Activated CD8-positive, alpha-beta memory T cell treated with anti-CD3 and anti-CD28 coated beads for 1 hour (primary cell): ENCODE measurements at places on chromosomes 12 and 14.

DNA sequence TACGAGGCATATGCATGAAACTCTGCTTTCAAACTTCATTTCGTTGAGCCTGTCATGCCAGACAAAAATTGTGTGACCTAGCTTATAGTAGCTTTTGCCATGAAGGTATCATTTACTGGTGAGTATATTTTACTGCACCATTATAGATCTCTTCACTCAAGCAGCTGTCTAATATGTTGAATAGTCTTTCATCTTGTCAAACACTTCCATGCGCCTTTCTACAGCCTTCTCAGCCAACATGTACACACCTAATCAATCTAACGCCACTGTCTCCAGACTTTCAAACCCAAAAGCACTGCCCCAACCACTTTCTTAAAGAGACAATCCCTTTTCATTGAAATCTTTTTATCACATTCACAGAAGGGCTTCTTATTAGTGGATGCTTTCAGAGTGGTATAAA is 757.4 kb downstream of the VRK1 start:
- DNase-seq = no peak

GRCh38 chr12:91622037-91622436 is 439.4 kb upstream of the DCN start:
- DNase-seq = no peak

- DNase-seq = no peak
Measured at GRCh38 chr12:79973801-79974200, 38.9 kb upstream of the PPP1R12A start.

DNA sequence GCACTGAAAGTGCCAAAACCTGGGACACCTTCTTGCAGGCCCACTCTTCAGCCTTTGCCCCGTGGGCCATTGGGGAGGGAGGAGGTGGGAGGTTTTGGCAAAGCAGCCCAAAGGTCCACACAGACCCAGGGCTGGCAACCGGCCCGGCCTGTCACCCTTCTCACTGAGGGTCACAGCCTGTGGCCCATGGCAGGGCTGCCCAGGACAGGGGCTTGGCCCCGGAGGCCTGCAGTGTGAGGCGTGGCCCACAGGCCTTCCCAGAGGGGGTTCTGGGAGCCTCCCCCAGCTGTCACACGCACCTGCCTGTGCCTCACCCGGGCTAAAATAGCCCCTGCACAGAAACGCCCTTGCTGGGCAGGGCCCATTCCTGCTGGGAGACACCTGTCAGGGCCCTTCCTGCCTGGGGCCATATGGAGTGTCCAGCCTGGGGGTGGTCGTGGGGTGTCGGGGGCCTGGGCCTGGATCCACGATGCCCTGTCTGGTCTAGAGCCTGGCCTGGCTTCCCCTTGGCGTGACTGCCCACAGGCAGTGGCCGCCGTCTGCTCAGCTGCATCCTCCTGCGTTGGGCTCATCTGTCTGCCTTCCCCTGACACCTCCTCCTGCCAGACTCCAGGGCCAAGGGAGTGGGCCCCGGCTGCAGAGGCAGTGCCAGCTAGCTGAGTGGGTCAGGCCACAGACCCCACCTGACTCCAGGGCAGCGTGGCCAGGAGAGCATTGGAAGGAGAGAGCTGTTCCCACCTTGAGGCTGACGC is 19.2 kb downstream of the PACS2 start:
- DNase-seq = no peak

DNA sequence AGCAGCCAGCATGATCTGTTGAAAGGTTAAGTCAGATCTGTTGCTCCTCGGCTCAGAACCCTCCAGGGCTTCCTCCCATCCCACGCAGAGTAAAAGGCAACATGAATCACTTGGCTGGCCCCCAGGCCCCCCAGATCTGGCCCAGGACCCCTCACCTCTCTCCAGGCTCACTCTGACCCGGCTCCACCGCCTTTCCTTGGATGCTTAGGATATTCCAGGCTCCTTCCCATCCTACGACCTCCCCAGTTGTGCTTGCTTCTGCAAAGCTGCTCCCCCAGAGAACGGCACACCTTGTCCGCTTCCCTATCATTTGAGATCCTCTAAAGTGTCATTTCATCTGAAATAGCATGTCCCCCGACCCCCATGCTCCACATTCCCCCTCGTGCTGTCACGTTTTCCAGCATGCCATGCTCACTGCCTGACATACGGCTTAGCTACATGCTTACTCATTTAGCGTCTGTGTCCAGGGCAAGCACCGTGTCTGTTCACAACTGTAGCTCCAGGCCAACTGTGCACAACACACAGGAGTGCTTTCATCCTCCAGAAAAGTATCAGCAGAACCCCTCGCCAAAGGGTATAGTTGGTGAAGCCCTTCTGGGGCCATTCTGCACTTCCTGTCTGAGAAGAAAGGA is 33.6 kb upstream of the BDKRB2 start:
- DNase-seq = no peak

- no peak for DNase-seq
Measured at GRCh38 chr12:4189721-4190120, 83.8 kb upstream of the CCND2 start.

GRCh38 chr12:113203852-113204760 is 17.2 kb upstream of the TPCN1 start:
- no peak for DNase-seq

DNA sequence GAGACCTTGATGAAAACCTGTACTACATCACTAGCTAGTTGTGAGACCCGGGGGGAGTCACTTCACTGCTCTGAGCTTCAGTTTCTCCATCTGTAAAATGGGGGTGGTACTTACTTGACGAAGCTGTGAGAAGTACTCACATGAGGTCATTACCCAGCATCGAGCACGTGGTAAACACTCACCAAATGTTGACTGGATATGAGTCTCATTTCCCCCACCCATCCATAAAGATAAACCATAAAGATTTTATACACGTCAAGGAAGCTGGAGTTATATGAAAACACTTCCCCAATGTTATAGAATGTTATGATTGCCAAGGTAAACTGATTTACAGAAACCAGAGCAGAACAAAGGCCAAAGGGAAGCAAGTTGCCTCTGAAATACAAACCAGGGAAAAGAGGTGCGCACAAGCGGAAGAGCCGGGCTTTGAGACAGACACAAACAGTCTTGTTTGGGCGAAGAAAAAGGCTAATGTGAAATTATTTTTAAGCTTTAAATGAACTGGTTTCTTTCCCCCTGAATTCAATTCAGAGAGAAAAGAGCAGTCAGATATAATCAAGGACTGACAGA is 536.8 kb downstream of the MED13L start:
- no peak for DNase-seq

- no peak for DNase-seq
Measured at GRCh38 chr12:107400686-107401447, 284.7 kb upstream of the PWP1 start.
